ENCODE measurements at places on chromosomes 5 and 9.

DNA sequence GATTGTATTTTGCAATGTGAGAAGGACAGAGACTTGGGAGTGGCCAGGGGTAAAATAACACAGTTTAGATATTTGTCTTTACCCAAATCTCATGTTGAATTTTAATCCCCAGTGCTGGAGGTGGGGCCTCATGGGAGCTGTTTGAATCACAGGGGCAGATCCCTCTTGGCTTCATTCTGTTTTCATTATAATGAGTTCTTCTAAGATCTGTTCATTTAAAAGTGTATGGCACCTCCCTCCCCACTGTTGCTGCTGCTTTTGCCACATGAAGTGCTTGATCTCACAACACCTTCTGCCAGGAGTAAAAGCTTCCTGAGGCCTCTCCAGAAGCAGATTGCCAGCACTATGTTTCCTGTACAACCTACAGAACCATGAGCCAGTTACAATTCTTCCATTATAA lies 28.1 kb downstream of the COX7C start:
- DNase-seq: no peak

DNA sequence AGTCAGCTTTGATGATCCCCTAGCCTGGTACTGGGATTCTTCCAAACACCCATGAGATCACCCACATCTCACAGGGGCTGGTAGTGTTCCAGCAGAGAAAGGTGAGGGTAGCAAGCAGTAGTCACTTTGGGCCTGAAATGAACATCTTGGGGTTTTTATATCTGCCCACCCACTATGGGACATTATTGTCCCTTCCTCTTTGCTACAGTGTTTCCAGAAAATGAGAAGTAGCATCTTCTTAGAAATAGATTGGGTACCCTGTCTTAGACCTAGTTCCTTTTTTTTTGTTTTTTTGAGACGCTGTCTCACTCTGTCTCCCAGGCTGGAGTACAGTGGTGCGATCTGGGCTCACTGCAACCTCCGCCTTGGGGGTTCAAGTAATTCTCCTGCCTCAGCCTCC lies 249.2 kb upstream of the ANKRD55 start:
- DNase-seq: no peak

GRCh38 chr9:137705906-137706305 lies 87.1 kb downstream of the EHMT1 start:
- DNase-seq: no peak

GRCh38 chr9:123544007-123544827 lies 188.2 kb downstream of the CRB2 start:
- peak; percentile 12 for DNase-seq

GRCh38 chr5:178141550-178141949 lies 10.7 kb downstream of the RMND5B start:
- DNase-seq: no peak

DNA sequence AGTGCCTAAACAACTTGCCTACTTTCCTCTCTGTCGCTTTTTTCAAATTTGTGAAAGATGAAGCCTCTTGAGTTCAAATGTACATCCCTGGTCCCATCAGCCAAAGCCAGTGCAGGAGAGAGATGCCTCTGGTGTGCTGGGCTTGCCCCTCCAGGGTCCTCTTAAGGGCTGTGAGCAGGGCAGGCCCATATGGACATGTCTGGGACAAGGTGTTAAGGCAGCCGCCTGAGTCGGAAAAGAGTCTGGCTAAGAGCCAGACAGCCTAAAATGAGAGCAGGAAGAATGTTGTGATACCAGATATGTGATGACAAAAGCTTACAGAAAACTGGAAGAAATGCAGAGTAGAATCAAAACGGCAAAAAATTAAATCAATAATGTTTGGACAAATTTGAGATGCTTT lies 72.5 kb downstream of the APTX start:
- DNase-seq: no peak

DNA sequence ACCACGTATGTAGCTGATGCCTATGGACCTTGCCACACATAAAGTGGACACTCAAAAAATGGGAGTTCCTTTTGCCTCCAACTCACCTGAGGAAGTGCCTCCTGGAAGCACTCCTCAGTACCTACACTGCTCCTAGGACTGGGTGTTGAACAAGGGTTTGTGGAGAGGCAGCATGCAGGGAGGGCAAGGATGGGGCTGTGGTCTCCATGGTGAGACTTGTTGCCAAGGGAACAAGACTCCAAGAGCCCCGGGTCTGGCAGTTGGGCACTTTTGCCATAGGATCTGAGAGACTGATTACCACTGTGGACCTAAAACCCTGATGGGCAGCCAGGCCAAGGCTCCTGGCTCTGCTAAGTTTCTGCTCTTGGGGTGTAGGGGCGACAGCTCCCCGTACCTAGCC lies 6.9 kb upstream of the NR5A1 start:
- no peak for DNase-seq

- DNase-seq: no peak
Observed at GRCh38 chr5:71013575-71013974, 11.6 kb downstream of the NAIP start.

- no peak for DNase-seq
Observed at GRCh38 chr5:137340881-137341280, 158.2 kb downstream of the SPOCK1 start.

- no peak for DNase-seq
Observed at GRCh38 chr9:72588336-72588735, 66.9 kb downstream of the TMC1 start.

DNA sequence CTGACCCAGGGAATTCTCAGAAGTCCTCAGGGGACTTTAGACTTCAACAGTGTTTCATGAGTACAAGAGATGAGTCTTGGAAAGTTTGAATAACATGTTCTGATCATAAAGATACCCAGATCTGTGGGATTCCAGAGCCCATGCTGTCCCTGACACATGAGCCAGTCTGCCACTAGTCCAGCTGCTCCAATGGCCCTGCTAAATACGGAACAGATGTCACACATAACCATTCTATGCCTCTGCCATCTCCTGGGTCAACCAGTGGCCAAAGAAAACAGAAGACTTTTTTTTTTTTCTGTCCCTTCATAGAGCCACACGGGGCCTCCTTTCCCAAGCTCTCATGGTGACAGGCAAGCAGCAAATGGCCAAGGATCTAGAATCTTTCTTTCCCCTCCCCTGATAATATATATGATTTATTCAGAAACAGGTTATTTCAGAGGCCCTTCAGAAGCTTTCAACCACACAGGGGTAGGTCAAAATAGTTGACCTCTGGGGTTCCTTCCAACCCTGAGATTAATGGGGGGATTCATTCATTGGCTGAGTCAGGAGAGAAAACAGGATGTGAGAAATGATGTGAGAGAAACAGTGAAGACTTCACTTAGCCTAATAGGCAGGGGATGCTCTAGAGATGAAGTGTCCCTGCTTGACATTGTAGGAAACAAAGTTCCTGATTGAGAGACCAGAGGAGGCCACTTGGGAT lies 367.7 kb downstream of the CDK5RAP2 start:
- DNase-seq: no peak
